ENCODE measurements at places on chromosomes 6 and 20.
A peak's percentile ranks its signal among the peaks of the same experiment; 100 is the strongest.

DNA sequence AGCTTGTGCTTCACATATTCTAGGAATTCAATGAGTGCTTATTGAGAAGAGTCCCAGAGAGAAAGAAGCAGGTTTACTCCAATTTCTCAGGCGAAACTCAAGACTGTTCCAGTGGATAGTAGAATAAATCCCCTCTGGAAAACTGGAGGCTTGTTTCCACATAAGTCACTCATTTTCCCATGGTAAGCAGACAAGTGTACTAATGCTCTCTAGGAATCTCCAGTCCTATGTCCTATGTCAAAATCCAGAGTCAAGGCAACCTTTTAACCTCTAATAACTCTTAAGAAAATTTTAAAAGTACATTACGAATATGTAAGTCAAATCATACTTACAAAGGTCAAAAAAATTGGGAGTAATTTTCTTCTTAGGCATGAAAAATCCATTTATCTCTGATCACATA is 35.2 kb downstream of the SMLR1 start:
- DNase-seq = no peak

DNA sequence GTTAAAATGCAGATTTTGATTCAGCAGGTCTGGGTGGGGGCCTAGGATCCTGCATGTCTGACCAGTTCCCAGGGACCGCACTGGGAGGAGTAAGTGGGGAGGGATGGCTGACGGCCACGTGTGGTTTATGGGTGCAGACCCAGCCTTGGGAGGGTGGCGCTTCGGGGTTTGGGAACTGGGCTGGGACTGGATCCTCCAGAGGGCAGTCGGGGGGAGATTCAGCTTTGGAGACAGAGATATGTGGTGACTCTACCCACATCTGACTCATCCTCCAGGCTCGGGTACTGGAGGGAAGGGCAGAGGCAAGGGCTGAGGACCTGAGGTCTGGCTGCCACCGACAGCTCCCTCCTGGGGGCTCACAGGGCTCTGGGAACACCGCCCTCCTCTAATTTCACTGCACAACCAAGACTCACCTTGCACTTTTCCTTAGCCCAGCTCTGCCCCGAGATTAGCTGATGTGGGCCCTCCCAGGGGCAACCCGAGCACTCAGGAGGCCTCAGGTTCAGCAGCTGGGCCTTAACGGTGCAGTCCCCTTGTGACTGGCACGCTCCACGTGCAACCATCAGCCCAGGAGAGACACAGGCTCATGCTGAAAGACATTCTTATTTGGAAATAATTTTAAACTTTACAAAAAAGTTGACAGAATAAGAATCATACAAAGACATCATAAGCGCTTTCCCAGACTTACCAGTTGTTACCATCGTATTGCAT is 172.8 kb upstream of the PMEPA1 start:
- DNase-seq = no peak

DNA sequence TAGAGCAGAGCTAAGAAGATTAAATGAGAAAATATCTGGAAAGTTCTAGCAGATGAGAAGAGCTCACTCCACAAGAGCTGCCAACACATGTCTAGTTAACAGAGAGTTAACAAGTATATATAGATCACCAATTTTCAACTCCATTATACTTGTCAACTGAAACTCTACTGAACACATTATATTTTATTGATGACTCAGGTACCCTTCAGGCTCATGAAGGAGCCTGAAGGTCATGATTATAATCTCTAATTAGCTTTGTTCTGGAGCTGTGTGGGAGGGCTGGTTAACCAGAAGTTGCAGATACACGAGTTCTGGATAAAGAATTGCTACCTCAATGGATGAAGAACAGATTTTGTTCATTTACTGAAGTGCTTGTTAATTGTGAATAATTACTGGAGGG is 42.1 kb upstream of the PTPRT start:
- no peak for DNase-seq

- DNase-seq = no peak
Observed at GRCh38 chr6:19322691-19323485, 514.3 kb upstream of the ID4 start.

GRCh38 chr6:153167061-153167891 is 36.2 kb upstream of the RGS17 start:
- DNase-seq = no peak

GRCh38 chr6:169162752-169163407 is 90.8 kb downstream of the THBS2 start:
- no peak for DNase-seq

DNA sequence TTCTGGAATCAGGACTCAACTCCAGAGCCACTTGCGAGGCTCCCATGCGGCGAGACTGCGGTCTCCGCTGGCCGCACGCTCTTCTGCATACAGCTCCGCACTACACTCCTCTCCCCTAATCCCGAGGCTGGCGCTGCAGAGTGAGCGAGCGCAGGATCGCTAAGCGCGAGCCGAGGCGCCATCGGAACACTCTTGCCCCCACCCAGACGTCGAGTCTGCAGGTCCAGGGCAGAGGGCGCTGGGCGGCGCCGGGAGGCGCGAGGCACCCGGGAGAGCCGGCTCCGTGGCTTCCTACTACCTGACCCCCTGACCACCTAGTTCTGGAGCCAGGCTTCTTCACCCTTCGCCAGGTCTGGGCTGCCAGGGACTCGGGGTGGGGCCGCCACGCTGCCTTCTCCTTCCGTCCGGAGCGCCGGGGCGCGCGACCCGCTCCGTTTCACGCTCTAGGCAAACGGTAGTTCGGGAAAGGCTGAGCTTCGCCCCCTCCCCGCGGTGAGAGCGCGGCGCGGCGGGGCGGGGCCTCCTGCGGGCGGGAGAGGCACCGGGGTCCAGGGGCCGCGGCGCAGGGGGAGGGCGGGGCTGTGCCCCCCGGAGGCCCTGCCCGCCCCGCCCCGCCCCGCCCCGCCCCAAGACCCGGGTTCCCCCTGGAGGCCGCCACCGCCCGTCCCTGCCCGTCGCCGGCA is 5.4 kb upstream of the TUBB2A start:
- peak; percentile 64 for DNase-seq

DNA sequence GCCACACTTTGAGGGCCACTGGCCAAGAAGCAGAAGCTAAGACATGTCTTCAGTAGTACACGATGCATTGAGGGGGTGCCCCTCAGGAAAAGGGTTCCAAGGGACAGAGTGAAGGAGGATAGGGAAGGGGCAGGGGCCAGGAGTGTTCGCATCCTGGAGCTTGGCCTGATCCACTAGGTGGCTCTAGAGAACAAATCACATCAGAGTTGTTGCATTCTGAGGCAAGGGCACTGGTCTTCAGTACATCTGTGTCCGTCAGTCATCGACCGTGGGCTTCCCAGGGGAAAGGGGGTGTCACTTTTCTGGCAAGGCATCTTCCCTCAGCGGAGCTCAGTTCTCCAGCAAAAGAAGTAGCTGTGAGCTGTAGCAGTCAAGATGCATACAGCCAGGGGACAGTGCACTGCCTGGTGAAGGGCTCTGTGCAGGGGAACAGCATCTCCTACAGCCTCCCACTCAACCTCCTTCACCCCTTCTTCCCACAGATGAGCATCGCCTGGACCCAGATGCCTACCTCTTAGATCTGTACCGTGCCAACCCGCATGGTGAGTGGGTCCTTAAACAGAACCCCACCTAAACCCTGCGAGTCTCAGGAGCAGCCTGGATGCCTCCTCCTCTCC is 47.8 kb downstream of the ARHGAP40 start:
- peak; percentile 20 for DNase-seq

DNA sequence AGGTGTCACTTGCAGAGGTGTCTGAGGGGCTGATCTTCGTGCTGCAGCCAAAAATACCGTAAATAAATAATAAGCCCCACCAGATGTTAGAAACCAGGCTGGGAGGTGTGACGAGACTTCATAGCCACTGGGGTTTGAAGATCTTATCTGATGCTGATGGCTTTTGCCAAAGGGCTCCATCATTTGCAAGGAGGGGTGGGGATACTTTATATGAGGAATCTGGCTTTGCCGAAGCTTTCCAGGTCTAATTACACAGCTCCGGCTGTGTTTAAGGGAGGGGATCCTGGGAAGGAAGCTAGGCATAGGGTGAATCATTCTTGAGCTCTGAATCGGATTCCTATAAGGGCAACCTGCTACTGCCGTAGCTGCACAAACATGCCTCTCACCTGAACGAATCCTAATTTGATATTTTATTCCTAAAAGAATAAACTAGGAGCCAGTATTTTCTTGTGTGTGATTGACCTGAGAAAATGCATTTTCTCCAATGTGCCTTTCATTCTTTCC is 249.6 kb downstream of the SOD2 start:
- no peak for DNase-seq

Measured in NCI-H1694 (cell line).